ENCODE measurements at places on chromosomes 2 and 18.

GRCh38 chr2:165126244-165126643 is 77.6 kb downstream of the SCN3A start:
- no peak for DNase-seq

DNA sequence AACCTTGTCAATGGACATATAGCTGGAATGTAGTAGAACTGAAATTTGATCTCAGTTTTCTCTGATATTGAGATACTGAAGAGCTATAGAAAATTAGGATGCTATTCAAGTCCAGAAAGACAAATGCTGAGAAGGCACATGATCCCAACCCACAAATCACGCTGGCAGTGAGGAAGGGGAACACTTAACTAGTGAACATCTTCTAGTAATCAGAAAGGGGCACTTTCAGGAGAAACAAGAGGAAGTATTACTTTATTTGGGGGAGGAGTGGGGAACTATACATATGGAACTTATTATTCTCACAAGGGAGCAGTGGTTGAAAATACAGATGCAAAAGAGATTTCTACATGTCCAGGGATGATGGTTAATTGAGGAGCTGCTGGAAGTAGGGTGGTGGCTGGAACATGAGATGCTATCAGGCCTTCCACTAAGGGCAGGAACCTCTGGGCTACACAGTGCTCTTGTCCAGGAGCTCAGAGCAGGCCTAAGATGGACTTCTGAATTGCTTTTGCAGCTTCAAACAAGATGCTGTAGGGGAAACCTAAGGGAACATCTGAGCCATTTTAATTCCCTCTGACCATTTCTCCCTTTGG is 79.3 kb downstream of the TGFA start:
- DNase-seq, result no peak

DNA sequence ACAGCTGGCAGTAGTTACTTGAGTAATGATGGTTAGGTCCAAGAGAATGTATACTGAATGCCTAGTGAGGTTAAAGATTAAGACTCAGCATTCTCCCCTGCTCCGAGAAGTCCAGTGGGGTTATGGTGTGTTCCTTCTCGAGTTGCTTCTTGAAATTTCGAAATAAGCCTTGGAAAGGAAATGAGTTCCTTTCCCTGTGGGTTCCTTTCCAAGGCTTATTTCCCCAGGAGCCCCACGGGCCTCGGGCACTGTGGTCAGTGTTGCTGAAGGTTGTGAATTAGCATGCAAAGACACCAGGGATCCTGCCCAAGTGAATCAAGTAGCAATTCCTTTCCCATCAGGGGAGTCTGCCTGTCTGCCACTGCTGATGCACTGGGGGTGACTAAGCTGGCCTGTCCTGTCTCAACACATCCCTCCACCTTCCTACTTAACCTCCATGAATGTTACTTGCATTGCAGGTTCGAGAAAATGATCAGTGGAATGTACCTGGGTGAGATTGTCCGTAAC is 53.6 kb downstream of the HK2 start:
- no peak for DNase-seq

- no peak for DNase-seq
Observed at GRCh38 chr2:100425573-100426383, 8.3 kb upstream of the CHST10 start.

- DNase-seq, result no peak
Observed at GRCh38 chr2:10169581-10169980, 47.0 kb downstream of the RRM2 start.

DNA sequence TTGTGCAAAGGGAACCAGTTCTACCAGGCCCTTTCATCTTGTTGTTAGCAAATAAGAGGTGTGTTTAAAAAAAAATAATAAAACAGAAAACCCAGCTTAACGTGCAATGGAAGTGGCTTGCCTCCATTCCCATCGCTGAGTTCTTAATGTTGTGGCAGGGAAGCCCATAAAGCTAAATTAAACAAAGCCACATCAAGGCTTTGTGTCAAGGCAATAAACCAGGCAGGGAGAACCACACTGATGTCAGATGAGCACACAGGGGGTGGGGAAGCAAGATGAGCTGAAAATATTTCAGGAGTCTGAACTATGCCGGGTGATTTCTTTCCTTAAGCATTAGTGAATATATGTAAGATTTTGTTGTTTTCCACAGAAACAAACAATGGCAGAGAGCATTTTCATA is 73.5 kb downstream of the PHLPP1 start:
- DNase-seq, result no peak

GRCh38 chr2:20532634-20533437 is 86.0 kb downstream of the RHOB start:
- no peak for DNase-seq

GRCh38 chr2:17813010-17813741 is 3.1 kb upstream of the MSGN1 start:
- DNase-seq, result no peak

GRCh38 chr2:237980751-237981150 is 13.9 kb downstream of the UBE2F start:
- no peak for DNase-seq

- DNase-seq, result no peak
Observed at GRCh38 chr2:237765875-237766274, 32.7 kb upstream of the RBM44 start.

DNA sequence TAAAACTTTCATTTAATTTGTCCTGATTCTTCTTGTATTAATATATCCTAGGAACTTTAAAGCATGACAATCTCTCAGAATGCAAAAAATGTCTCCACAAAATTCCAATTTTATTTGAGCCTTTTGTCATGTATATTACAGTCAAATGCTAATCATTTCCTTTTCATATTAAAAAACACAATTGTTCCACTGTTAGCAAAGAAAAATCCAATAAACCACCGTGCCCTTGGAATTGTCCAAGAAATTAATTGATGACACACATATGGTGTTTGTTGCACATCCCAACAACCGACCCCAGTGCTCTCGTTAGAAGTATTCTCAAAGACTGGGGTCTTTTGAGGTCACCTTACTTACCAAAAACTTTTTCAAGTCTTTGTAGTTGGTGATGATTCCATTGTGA is 28.1 kb downstream of the GFPT1 start:
- DNase-seq, result no peak

DNA sequence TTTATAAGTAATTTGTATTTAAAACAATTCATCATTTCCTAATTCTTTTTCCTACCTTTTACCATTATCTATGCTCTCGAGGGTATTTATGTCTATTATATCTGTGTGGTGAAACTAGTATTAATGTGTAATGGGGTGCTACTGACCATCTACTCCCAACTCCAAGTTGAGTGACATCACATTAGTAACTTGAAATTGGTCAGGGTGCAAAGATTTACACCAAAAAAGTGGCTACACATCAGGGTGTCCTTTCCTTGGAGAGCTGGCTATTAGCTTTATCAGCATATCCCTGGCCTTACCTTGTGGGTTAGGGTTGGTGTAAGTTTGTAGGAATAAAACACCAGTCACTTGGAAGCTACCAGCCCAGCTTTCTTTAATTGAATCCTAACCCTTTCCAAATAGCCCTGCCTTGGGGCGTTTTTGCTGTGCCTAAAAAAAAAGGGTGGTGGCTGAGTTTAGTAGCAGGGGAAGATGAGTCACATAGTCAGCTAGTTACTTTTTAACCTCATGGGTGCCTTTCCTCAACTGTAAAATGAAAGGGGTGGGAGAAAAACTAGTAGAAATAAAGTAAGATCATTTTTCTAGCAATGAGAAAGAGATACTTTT is 14.0 kb downstream of the ANXA4 start:
- no peak for DNase-seq

DNA sequence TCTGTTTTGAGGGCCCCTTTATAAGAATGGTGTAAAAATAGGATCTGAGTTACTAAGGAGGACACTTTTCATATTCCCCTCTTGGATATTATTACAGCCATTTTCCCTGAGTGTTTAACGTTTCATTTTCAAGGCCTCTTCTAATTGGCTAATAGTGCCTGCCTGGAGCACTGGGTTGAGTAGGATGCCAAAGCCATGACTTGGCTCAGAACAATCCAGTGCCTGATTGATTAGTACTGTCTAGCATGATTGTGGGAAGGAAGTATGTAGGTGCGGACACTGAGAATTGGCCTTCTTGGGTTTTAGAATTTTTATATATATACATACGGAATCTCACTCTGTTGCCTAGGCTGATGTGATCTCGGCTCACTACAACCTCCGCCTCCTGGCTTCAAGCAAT is 66.1 kb downstream of the NAB1 start:
- no peak for DNase-seq

- no peak for DNase-seq
Observed at GRCh38 chr2:23607925-23608324, 222.9 kb downstream of the KLHL29 start.

GRCh38 chr2:234102112-234102511 is 51.6 kb downstream of the SPP2 start:
- DNase-seq, result peak; percentile 4

- DNase-seq, result no peak
Observed at GRCh38 chr2:172964511-172965139, 111.0 kb upstream of the MAP3K20 start.

GRCh38 chr2:201908901-201909300 is 102.6 kb downstream of the CDK15 start:
- DNase-seq, result no peak

DNA sequence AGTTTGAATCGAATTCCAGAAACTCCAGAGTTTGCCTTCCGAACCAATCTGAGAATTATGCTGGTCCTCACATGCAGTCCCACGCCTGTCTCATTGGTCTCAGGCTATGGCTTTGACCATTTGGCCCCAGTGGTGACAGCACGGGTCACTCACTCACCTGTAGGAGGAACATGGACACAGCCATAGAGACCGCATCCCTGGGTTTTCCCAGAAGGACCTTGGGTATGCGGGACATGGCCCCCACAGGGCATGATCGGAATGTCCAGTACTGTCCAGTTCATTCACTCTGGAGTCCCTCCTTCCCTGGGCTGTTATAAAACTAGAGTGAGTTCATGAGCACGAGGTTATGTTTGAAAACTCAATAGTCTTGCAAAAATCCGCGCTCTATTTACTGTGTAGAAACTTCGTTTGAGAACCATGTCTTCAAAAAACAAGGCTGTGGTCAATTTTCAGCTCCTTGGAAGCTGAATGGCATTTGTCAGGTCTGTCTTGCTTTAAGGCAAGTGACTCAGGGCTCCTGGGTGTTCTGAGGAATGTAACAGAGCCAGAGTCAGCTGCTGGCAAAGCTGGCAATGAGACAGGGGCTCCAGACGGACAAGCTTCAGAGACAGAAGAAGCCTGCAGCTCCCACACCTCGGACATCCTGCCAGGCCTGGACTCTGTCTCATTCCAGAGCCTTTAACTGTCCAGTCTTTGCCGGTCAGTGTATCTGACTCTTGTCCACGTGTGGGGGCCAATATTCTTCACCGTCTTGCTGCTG is 86.7 kb upstream of the TMEM18 start:
- DNase-seq, result no peak

- DNase-seq, result no peak
Observed at GRCh38 chr2:9895669-9896590, 52.7 kb downstream of the TAF1B start.

DNA sequence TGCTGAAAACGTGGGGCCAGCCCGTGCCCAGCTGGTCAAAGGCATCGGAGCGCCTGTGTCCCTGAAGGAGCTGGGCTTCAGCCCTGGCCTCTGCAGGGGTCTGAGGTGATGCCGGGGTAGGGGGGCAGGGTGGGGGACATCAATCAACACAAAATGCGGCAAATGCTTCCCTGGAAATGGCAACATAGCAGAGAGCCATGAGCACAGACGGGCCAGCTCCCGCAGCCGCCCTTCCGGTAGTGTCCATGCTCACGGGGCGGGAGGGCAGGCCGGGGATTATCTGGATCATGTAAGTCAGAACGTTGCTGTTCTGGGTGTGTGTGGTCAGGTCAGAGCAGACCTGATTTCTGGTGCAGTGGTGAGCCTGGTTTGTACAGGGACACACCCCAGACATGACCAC is 56.5 kb upstream of the TWIST2 start:
- DNase-seq, result no peak

GRCh38 chr2:135091681-135092080 is 39.6 kb downstream of the RAB3GAP1 start:
- no peak for DNase-seq

DNA sequence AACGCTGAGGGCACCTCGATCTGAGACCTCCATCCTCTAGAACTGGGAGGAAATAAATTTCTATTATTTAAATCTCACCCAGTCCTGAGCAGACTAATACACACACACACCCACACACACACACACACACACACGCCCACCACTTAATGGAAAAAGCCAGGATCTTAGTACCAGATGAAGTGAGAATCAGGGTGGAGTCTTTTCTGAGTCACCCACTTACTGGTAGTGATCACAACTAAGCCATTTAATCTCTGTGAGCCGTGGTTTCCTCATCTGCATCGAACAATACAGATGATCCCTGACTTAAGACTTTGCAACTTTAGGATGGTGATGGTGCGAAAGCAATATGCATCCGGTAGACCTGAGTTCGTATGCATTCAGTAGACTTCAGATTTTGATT is 18.6 kb downstream of the THNSL2 start:
- DNase-seq, result no peak

GRCh38 chr18:9048236-9048635 is 54.3 kb upstream of the NDUFV2 start:
- no peak for DNase-seq

GRCh38 chr2:113891265-113891959 is 1.5 kb downstream of the ACTR3 start:
- no peak for DNase-seq

All from stimulated activated CD4-positive, alpha-beta T cell treated with anti-CD3 and anti-CD28 coated beads, Interleukin-1b, Interleukin-23, amount 100 ng/mL, for 4 hours (primary cell).